ENCODE measurements at places on chromosomes 2 and 18.

GRCh38 chr2:236608188-236608525 is 38.5 kb downstream of the ACKR3 start:
- DNase-seq = no peak

- DNase-seq = no peak
These were observed 23.6 kb upstream of the ZCCHC2 start for GRCh38 chr18:62499263-62499650.

GRCh38 chr2:41543726-41544125 is 504.1 kb upstream of the PKDCC start:
- DNase-seq = no peak

GRCh38 chr2:227163485-227163997 is 464 bp downstream of the COL4A4 start:
- no peak for DNase-seq

- DNase-seq = no peak
These were observed at the start of gene PCARE for GRCh38 chr2:29074411-29074810. Gene PCARE, minus strand, starts transcription at chr2:29074523. Its CDS starts 262 bp downstream, at chr2:29074261.

DNA sequence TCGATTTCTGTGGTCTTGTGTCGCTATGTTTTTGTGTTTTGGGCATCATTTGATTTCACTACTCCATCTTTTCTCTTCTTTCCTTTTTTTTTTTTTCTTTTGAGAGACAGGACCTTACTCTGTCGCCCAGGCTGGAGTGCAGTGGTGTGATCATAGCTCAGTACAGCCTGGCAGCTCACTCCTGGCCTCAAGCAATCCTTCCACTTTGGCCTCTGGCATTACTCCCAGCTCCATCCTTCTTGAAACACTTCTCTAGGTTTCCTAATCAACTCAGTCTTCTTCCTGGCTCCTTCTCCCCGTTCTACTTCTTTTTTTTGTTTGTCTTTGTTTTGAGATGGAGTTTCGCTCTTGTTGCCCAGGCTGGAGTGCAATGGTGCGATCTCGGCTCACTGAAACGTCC is 26.5 kb downstream of the TCF23 start:
- no peak for DNase-seq
